ENCODE measurements at places on chromosomes 13 and 19. TPM values are rescaled to one million over a fixed set of nuclear protein-coding genes. Genes with fewer than 3 reads are reported as not detected.
A peak's percentile ranks its signal among the peaks of the same experiment; 100 is the strongest.

GRCh38 chr13:75425216-75426009, 56.6 kb downstream of the TBC1D4 start:
- no peak for DNase-seq

Gene CEACAM16
- not detected for total RNA-seq

Gene PINLYP
- total RNA-seq: 15.6 TPM

GRCh38 chr19:4431296-4431695, 26.3 kb downstream of the UBXN6 start:
- DNase-seq: no peak

- no peak for DNase-seq
Observed at GRCh38 chr19:4493929-4494690, 22.0 kb downstream of the HDGFL2 start.

GRCh38 chr13:98866882-98867281, 111.0 kb downstream of the DOCK9 start:
- no peak for DNase-seq

- DNase-seq: peak; percentile 67
Observed at GRCh38 chr13:40485611-40486517, 180.6 kb downstream of the FOXO1 start.

- DNase-seq: no peak
Observed at GRCh38 chr19:11367528-11367927, 6.9 kb upstream of the SWSAP1 start.

- DNase-seq: no peak
Observed at GRCh38 chr13:94280349-94280748, 199.1 kb downstream of the DCT start.

DNA sequence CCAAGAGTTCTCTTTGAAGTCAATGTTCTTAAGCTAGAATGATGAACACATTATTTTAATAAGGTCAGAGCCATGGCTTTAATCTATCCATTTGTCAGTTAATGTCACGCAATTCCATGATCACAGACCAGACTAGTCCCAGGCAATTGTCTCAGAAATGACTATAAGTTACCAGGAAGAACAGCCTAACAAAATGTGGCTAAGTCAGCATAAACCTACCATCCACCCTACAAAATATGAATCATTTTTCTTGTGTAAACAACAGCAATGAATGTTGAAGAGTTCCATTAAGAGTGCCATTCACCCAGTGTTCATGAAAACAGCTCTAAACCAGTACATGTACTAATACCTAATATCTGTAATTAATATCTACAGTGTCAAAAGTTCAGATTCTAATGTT, 127.5 kb downstream of the KCTD12 start:
- no peak for DNase-seq

DNA sequence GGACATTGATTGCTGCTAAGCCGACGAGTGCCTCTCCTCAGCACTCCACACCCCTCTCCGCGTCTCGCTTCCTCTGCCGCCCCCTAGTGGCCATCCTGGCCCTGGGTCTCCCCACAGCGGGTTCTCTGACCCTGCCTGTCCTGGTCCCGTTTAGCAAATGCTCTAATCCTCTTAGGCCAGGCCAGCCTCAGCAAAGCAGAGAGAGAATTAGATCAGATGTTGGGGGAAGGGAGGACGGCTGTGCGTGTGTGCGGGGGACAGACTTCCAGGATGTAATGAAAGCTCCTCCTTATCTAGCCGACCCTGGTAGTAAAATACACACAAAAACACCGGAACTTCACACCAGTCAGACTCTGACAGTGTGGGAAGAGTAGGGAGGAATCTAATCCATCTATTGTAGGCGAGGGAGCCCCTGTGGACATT, 4.5 kb downstream of the TPRX2 start:
- DNase-seq: peak; percentile 89

DNA sequence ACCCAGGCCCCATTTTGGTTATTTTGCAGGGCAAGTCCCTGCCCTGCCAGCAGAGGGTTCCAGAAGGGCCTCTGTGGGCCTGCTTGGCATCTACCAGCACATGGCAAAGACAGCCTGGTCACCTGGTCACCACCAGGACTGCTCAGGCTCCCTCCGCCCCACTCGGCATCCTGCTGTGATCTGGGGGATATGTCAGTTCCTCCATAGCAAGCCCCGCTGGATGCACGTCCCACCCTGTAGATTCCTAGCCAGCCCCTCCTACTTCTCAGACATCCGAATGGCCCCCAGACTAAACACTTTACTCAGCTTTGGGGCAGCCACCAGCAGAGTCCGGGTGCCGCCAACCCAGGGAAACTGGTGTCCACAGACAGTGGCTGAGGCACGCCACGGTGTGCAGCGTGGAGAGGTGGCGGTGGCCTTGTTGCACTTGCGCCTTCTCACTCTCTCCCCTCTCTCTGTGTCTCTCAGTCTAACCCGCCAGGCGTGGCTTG, 31.8 kb upstream of the USE1 start:
- peak; percentile 54 for DNase-seq

GRCh38 chr13:100872761-100873160, 198.2 kb upstream of the TMTC4 start:
- no peak for DNase-seq

- DNase-seq: no peak
Observed at GRCh38 chr13:30429721-30430694, 7.7 kb downstream of the UBE2L5 start.

DNA sequence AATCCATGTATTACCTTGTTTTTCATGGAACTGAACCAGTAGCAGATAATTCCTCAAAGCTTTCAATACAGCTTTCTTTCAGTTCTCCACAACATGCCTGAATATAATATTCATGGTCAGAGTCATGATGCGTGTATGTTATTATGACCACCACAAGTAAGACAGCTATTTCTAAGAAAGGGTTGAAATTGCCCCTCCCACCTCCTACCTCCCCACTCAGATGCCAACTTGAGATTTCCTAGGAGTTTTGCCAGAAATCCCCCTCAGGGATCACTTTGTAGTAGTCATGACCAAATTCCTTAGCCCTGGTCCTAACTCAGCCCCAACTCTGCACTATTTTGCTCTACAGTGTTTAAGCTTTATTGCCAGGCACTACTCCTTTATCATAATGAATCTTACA, 69.9 kb upstream of the RAP2A start:
- DNase-seq: no peak

Gene ZSCAN5A
- total RNA-seq: 9.7 TPM

Gene PCCA
- total RNA-seq: 14.5 TPM

DNA sequence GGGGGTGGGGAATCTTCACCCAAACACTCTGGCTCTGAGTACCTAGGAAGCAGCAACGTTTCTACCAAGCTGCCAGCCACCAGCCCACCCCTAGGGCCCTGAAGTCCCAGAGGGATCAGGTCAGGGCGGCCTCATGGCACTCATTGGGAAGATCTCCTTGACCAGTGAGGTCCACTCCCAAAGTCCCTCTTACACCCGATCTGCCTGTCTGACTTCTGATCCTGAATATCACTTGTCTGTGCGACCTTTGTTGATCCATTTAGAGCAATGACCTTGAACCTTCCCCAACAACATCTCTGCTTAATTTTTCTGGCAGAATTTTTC, 2.1 kb upstream of the GNA15 start:
- DNase-seq: no peak
